Gastroesophageal sphincter (tissue), 4 donors: ENCODE measurements at places on chromosomes 1 and 21. TPM values are rescaled to one million over a fixed set of nuclear protein-coding genes. Genes with fewer than 3 reads are reported as not detected.

CHD5 gene
- 4.4 TPM for total RNA-seq

DNA sequence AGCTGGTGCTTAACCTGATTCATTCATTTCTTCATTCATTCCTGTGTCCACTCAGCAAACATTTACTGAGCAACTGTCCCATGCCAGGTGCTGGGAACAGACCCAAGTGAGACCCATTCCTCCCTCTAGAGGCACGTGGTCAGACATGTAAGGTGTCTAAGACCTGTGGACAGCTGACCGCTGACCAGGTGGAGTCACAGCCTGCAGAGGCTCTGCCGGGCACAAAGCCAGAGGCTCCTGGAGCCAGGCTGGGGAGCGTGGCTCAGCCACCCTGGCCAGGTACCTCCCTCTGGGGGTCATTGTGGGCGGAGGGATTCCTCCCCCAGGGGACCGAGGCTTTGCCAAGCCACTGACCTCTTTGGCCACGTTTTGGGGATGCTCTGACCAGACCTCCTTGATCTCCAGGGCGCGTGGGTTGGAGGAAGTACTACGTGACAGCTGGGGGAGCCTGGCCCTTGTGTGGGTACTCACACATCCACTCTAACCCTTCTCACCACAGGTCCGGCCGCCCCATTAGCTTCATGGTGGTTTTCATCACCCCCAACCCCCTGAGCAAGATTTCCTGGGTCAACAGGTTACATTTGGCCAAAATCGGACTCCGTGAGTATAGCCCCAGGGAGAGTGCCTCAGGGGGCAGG is 100.3 kb downstream of the ARHGEF10L start:
- no peak for ATAC-seq

DNA sequence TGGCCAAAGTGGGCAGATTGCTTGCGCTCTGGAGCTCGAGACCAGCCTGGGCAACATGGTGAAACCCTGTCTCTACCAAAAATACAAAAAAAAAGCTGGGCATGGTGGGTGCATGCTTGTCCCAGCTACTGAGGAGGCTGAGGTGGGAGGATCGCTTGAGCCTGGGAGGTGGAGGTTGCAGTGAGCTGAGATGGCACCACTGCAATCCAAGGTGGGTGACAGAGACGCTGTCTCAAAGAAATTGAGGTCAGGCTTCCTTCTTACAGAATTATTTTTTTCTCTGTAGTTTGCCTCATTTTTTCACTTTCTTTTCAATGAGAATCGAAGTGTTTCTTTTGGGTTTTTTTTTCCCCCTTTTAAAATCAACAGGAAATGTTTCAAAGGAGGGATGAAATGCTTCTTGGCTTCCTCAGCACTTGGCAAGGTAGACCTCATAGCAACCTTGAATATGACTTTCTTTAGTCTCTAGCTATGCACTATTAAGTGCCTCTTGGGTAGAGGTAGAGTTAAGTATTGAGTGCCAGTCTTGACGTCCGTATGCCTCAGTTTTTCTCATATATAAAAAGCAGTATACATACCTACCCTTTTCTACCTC is 40.3 kb downstream of the MDM4 start:
- no peak for ATAC-seq

- no peak for ATAC-seq
These were observed 67.3 kb downstream of the RUNX1 start for GRCh38 chr21:34981791-34982190.

GRCh38 chr1:44621841-44622286 is 52.4 kb downstream of the TMEM53 start:
- ATAC-seq, result no peak

- ATAC-seq, result no peak
These were observed 84.8 kb upstream of the CACNA1E start for GRCh38 chr1:181398544-181398943.

GRCh38 chr1:93631626-93632365 is 49.8 kb downstream of the BCAR3 start:
- no peak for ATAC-seq

DNA sequence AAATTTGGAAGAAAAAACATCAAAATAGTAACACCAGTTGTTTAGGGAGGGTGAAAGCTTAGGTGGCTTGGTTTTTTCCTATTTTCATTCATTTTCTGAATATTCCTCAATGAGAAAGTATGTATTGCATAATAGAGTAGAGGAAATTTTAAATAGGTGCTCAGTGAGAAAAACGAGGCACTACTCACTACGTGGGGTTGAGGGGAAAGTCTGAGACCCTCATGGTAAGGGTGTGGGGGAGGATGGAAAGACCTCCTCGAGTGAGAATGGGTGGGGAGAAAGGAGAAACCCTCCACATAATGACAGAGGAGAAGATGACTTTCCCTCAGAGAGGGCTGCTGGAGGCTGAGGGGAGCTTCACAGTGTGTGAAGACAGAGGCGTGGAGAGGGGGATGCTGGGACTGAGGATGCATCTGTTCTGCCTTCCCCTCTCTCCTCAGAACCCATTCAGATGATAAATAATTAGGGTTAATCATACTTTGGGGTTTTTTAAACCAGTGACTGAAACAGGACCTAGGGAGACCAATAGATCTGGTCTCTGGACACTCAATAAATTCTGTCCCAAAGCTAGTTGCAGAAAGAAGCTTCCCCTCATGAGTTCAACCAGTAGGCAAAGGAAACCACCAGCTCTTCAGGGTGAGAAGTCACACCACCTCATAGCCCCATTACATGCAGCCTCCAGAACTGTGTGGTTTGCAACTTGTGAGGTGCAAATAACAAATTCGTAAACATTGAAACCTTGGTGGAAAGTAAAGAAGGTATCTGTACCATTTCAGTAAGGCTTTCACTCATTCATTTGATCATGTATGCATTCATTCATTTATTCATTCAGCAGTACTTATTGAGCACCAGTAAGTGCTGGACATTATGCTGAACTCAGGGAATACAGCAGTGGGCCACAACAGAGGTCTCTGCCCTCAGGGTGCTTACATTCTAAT is 17.1 kb downstream of the SLAMF7 start:
- no peak for ATAC-seq
